ENCODE measurements at places on chromosomes 11 and 22.

GRCh38 chr11:76107971-76108370 lies 98.3 kb downstream of the WNT11 start:
- DNase-seq, result no peak
- no peaks in the 10 kb centered on the region for H3K27me3 ChIP-seq
- H3K4me1 ChIP-seq, result no peaks in the 10 kb centered on the region
- no peaks in the 10 kb centered on the region for H3K36me3 ChIP-seq

DNA sequence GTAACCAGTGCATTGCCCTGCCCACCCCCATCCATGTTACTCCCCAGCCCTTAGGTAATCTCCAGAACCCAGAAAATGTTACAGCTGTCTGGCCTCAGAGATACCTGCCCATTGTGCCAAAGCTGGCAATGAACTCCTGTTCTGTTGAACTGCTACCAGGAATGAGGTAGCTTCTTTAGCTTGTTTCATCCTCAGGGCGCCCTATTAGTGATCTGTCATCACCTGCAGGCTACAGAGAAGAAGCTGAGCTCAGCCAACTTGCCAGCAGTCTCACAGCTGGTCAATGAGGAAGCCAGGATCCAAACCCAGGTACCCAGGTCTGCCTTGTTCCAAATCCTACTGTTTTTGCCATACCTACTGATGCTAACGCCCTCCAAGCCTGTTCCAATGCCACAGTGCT lies 88.7 kb downstream of the GALNT18 start:
- no peak overlapping the region for H3K27ac ChIP-seq
- no peaks in the 10 kb centered on the region for H3K4me1 ChIP-seq
- no peak overlapping the region for H3K4me3 ChIP-seq
- DNase-seq, result no peak

GRCh38 chr11:8768625-8769333 lies 86.2 kb downstream of the RPL27A start:
- no peaks in the 10 kb centered on the region for H3K36me3 ChIP-seq
- no peak overlapping the region for H3K27ac ChIP-seq
- H3K27me3 ChIP-seq, result no peaks in the 10 kb centered on the region
- no peaks in the 10 kb centered on the region for H3K4me1 ChIP-seq

DNA sequence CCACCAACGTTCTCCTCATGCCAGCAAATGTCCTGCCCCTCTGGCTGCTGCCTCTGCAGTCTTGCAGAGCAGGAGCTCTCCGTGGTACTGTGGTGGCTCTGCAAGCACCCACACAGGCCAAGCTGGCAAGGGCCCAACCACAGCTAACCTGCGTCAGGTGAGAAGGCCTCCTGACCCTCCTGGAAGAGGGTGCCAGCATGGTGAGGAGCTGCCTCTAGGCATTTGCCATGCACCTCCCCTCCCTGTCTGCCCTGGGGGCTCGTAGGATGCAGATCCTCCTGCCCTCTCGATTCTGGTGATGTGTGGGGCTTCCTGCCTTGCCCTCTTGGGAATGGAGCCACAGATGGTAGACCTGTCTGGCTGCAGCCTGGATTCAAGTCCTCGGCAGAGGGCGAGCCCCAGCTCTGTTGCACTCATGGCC lies 1408.8 kb downstream of the TBC1D22A start:
- no peaks in the 10 kb centered on the region for H3K27me3 ChIP-seq
- DNase-seq, result no peak
- H3K4me3 ChIP-seq, result no peak overlapping the region

- H3K4me1 ChIP-seq, result peaks cover 69% of the 10 kb centered on the region
- H3K27ac ChIP-seq, result no peak overlapping the region
- H3K4me3 ChIP-seq, result no peak overlapping the region
- DNase-seq, result no peak
- no peaks in the 10 kb centered on the region for H3K36me3 ChIP-seq
These were observed 8.7 kb downstream of the UBASH3B start for GRCh38 chr11:122664188-122664587.

GRCh38 chr22:37098976-37099591 lies 10.4 kb downstream of the TMPRSS6 start:
- H3K27me3 ChIP-seq, result no peaks in the 10 kb centered on the region
- H3K4me3 ChIP-seq, result no peak overlapping the region
- no peak for DNase-seq
- H3K4me1 ChIP-seq, result no peaks in the 10 kb centered on the region

GRCh38 chr11:7050191-7050590 lies 29.9 kb downstream of the NLRP14 start:
- H3K27me3 ChIP-seq, result no peaks in the 10 kb centered on the region
- H3K36me3 ChIP-seq, result no peaks in the 10 kb centered on the region
- no peak overlapping the region for H3K4me3 ChIP-seq
- no peak overlapping the region for H3K27ac ChIP-seq

DNA sequence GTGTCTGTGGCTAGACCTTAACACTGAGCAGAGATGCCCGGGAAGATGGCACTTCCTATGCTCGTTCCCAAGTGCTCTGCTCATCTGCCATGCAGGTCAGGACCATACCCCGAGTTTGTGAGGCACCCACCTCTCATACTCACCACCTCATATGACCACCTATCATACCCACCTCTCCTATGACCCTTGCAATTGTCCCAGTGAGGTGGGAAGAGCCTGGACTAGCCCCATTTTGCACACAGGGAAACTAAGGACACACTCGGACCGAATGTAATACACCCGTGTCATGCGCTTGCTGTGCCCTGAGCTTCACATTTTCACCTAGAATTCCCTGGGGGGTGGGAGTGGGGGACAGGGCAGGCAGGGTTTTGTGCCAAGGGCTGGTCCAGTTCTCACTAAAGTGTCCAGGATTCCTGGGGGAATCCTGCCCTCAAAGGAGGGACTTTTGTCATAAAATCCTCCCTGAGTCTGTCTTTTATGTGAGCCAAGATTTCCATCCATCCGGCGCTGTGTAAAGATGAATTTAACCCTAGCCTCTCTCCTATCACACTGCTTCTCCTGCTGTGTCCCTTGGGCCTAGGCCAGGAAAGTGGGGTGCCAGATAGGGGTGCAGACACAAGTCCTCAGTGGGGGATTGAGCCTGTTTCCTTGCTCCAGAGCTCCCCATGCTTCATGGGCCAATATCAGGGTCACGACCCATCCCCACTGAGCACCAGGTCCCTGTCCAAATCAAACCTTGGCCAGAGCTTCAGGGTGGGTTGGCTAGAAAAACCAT lies 20.0 kb downstream of the TPBGL start:
- no peak overlapping the region for H3K27ac ChIP-seq
- H3K4me1 ChIP-seq, result peaks cover 39% of the 10 kb centered on the region
- no peak for DNase-seq
- H3K36me3 ChIP-seq, result no peaks in the 10 kb centered on the region
- H3K27me3 ChIP-seq, result no peaks in the 10 kb centered on the region
- no peak overlapping the region for H3K4me3 ChIP-seq

GRCh38 chr11:8096575-8096974 lies 15.6 kb downstream of the TUB start:
- DNase-seq, result no peak
- H3K27ac ChIP-seq, result no peak overlapping the region
- no peaks in the 10 kb centered on the region for H3K4me1 ChIP-seq
- no peaks in the 10 kb centered on the region for H3K27me3 ChIP-seq

DNA sequence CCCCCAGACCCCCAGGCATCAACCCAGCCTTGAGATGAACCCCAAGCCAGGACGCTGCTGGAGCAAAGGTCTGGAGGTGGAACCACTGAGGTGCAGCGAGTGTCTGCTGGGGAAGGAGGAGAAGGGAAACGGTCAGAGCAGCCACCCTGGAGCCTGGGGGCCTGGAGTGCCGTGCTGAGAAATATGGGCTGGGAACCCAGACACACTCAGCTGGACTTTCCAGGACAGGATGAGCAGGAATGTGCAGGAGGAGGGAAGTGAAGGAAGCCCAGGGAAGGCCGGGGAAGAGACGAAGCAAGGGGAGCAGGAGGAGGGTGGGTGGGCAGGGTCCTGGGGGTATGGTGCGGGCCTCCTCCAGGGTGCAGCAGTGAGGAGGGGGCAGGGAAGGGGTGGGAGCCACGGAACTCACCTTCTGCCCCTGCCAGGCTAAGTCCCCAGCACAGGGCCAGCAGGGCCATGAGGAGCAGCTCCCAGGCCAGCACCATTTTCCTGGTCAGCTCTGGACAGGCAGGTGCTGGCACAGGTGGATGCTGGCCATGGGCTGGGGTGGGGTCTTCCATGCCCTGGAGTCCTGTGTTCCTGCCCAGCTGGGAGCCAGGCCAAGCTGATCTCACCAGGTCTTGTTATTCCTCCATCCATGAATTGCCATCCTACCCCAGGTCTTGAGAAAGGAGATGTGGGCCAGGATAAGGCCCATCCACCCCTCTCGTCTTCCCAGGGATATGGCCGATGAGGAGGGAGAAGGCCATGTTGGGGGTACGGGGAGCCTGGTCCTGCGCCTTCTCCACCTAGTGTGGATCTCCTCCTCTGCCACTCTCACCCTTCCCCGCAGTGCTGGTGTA lies 40.0 kb downstream of the CSF2RB start:
- no peaks in the 10 kb centered on the region for H3K27me3 ChIP-seq
- no peak overlapping the region for H3K4me3 ChIP-seq
- H3K36me3 ChIP-seq, result no peaks in the 10 kb centered on the region
- no peaks in the 10 kb centered on the region for H3K4me1 ChIP-seq
- no peak overlapping the region for H3K27ac ChIP-seq

- H3K36me3 ChIP-seq, result peaks cover 36% of the 10 kb centered on the region
- no peaks in the 10 kb centered on the region for H3K27me3 ChIP-seq
- no peak for DNase-seq
- no peak overlapping the region for H3K27ac ChIP-seq
- H3K4me1 ChIP-seq, result peaks cover 8% of the 10 kb centered on the region
These were observed 3.4 kb upstream of the LDHC start for GRCh38 chr11:18408558-18409291.

DNA sequence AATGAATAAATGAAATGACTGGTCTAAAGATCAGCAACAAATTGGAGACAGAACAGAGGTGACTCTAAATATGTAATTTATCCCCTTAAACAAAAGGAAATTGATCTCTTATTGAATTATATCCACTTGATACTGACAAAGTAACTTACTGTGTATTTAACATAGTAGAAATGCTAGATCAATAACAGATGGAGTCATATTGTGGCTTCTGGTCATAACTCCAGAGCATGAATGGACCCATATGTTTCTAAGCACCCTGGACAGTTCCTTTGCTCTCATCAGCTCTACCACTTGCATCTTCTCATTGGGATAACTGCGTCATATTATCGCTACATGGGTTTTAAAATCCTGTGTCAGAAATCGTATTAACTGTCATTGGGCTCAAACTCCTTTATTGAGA lies 222.3 kb downstream of the ETS1 start:
- no peak for DNase-seq
- no peak overlapping the region for H3K4me3 ChIP-seq
- H3K36me3 ChIP-seq, result no peaks in the 10 kb centered on the region
- H3K27me3 ChIP-seq, result no peaks in the 10 kb centered on the region
- no peak overlapping the region for H3K27ac ChIP-seq
- H3K4me1 ChIP-seq, result peaks cover 19% of the 10 kb centered on the region

- H3K4me3 ChIP-seq, result no peak overlapping the region
- no peak overlapping the region for H3K27ac ChIP-seq
- H3K27me3 ChIP-seq, result no peaks in the 10 kb centered on the region
- H3K36me3 ChIP-seq, result no peaks in the 10 kb centered on the region
These were observed 50.6 kb downstream of the LDLRAD3 start for GRCh38 chr11:35994421-35994820.

DNA sequence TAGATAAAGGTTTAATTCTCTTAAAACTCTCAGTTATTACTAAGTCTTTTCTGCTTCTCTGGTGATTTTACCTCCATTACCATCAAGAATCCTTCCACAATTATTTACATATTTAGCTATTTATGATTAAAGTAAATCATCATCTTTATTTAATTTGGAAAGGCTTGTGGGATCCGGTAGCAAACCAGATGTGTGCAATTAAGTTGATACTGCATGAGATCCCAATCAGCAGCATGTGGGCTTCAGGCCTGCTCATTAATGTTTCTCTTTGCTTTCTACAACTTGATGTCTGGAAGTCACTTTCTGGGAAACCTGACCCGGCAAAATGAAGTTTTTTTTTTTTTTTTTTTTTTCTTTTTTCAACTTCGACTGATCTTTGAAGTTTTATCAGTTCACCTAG lies 558.4 kb upstream of the ANO5 start:
- H3K4me1 ChIP-seq, result no peaks in the 10 kb centered on the region
- no peak overlapping the region for H3K4me3 ChIP-seq
- no peaks in the 10 kb centered on the region for H3K27me3 ChIP-seq
- no peaks in the 10 kb centered on the region for H3K36me3 ChIP-seq
- no peak overlapping the region for H3K27ac ChIP-seq

DNA sequence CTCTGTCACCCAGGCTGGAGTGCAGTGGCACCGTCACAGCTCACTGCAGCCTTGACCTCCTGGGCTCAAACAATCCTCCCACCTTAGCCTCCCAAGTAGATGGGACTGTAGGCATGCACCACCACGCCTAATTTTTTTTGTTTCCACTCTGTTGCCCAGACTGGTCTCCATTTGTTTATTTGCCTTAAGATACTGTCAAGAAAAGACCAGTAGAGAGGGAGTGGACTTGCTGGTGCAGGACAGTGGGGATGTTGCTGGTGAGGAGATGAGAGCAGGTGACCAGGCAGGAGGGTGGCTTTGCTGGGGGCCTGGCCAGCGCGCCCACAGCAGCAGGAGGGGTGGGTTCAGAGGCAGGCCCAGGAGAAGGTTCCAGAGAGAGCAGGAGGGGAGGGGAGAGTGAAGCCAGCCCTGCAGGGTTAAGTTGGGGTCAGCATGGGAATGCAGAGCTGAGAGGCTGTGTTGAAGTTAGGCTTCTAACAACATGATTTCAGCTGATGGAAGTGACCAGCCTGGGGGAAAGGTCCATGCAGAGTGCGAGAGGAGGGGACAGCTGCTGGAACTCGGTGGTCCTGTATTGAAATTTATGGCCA lies 35.8 kb downstream of the NADSYN1 start:
- H3K36me3 ChIP-seq, result peaks cover 35% of the 10 kb centered on the region
- H3K4me3 ChIP-seq, result no peak overlapping the region
- no peak for DNase-seq
- H3K4me1 ChIP-seq, result no peaks in the 10 kb centered on the region
- no peak overlapping the region for H3K27ac ChIP-seq

DNA sequence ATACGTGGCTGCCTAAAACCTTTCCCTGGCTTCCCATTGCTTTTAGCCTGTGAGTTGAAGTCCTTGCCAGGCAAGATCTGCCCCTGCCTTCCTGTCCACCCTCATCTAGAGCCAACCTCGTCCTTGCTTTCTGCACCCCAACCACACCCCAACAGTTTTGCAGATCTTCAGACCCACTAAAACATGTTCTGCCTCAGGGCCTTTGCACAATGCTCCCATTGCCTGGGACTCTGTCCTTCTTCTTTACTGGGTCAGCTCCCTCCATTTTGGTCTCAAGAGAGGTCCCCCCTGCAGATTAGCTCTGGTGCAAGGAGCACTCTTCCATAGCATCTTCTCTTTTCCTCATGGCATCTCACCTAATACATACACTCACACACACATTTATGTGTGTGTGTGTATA lies 8.4 kb upstream of the ANAPC15 start:
- H3K4me3 ChIP-seq, result no peak overlapping the region
- no peaks in the 10 kb centered on the region for H3K4me1 ChIP-seq
- no peaks in the 10 kb centered on the region for H3K36me3 ChIP-seq

GRCh38 chr11:114178656-114179055 lies 117.5 kb upstream of the NNMT start:
- peaks cover 78% of the 10 kb centered on the region for H3K4me1 ChIP-seq
- H3K4me3 ChIP-seq, result no peak overlapping the region
- H3K27ac ChIP-seq, result no peak overlapping the region
- H3K36me3 ChIP-seq, result no peaks in the 10 kb centered on the region
- DNase-seq, result no peak

GRCh38 chr11:78138291-78138690 lies 1.1 kb downstream of the ALG8 start:
- no peak for DNase-seq
- H3K4me3 ChIP-seq, result no peak overlapping the region
- no peaks in the 10 kb centered on the region for H3K36me3 ChIP-seq
- peaks cover 21% of the 10 kb centered on the region for H3K4me1 ChIP-seq
- no peaks in the 10 kb centered on the region for H3K27me3 ChIP-seq
- no peak overlapping the region for H3K27ac ChIP-seq

GRCh38 chr11:72652873-72653630 lies 21.2 kb downstream of the PDE2A start:
- no peak overlapping the region for H3K4me3 ChIP-seq
- H3K36me3 ChIP-seq, result no peaks in the 10 kb centered on the region
- H3K4me1 ChIP-seq, result no peaks in the 10 kb centered on the region
- DNase-seq, result no peak

Measured in CD4-positive, alpha-beta memory T cell (primary cell).